ENCODE measurements at places on chromosomes 11 and 22. TPM values are rescaled to one million over a fixed set of nuclear protein-coding genes. Genes with fewer than 3 reads are reported as not detected.

The TRIM29 gene
- not detected for total RNA-seq

The TIGD3 gene
- 0.26 TPM for total RNA-seq

The ISX gene
- not detected for total RNA-seq

The PGA5 gene
- total RNA-seq = not detected

The MEI1 gene
- 0.50 TPM for total RNA-seq

The SMIM38 gene
- total RNA-seq = 0.05 TPM

The C22orf31 gene
- total RNA-seq = not detected

The SLC6A5 gene
- total RNA-seq = not detected

The LARGE2 gene
- total RNA-seq = 0.30 TPM

The BCO2 gene
- 0.50 TPM for total RNA-seq

The PEX16 gene
- total RNA-seq = 20.8 TPM

The GVQW3 gene
- 2.5 TPM for total RNA-seq

The SNX32 gene
- total RNA-seq = not detected

The MUC5AC gene
- under 0.01 TPM for total RNA-seq

The PRMT3 gene
- total RNA-seq = 49.0 TPM

The VSIG10L2 gene
- total RNA-seq = not detected

The MMP1 gene
- total RNA-seq = 23.3 TPM

The TBX1 gene
- 2.6 TPM for total RNA-seq

The CREB3L1 gene
- total RNA-seq = 0.12 TPM

The NRGN gene
- not detected for total RNA-seq

The C11orf86 gene
- not detected for total RNA-seq

The FDXACB1 gene
- 3.1 TPM for total RNA-seq

The WDR74 gene
- total RNA-seq = 64.7 TPM

The LTO1 gene
- 12.9 TPM for total RNA-seq

The ARHGAP32 gene
- 12.4 TPM for total RNA-seq

The GTPBP1 gene
- total RNA-seq = 12.3 TPM

The NDUFS3 gene
- 46.6 TPM for total RNA-seq

The CCDC81 gene
- 1.7 TPM for total RNA-seq

The INS gene
- total RNA-seq = not detected

The ANO1 gene
- 2.7 TPM for total RNA-seq

The FOXR1 gene
- not detected for total RNA-seq

The PRSS23 gene
- total RNA-seq = 180 TPM

The INPP5J gene
- 0.35 TPM for total RNA-seq

The BARX2 gene
- total RNA-seq = not detected

The MMP13 gene
- total RNA-seq = not detected

The CARS1 gene
- 77.5 TPM for total RNA-seq

The DCHS1 gene
- total RNA-seq = 0.14 TPM

The CRYAB gene
- 12.4 TPM for total RNA-seq

The LYVE1 gene
- not detected for total RNA-seq

The MUS81 gene
- total RNA-seq = 39.1 TPM

The PHOX2A gene
- not detected for total RNA-seq

The MRGPRX3 gene
- total RNA-seq = 0.23 TPM

The LGALS12 gene
- total RNA-seq = not detected

The BATF2 gene
- total RNA-seq = 1.6 TPM

The TREH gene
- not detected for total RNA-seq

The MIOX gene
- 0.29 TPM for total RNA-seq

The LMNTD2 gene
- total RNA-seq = 1.8 TPM

The TESMIN gene
- total RNA-seq = 5.1 TPM

The CAVIN3 gene
- total RNA-seq = 9.8 TPM

The FLRT1 gene
- 2.7 TPM for total RNA-seq

The CHRNA10 gene
- total RNA-seq = 0.30 TPM

The PRDM10 gene
- total RNA-seq = 3.9 TPM

The MS4A6E gene
- not detected for total RNA-seq
